ENCODE measurements at places on chromosomes 6 and 20.

DNA sequence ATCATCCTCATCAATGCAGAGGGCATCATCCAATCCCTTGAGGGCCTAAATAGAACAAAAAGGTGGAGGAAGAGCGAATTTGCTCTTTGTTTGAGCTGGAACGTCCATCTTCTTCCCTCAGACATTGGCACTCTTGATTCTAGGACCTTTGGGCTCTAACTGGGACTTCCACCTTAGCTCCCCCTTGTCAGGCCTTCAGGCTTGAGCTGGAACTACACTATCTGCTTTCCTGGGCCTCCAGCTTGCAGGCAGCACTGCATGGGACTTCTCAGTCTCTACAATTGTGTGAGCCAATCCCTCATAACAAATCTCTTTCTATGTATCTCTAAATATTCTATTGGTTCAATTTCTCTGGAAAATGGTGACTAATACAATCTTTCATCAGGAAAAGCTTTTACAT, 155.4 kb downstream of the MCHR2 start:
- DNase-seq, result no peak

GRCh38 chr20:48273843-48274242, 488.6 kb upstream of the SULF2 start:
- DNase-seq, result no peak

DNA sequence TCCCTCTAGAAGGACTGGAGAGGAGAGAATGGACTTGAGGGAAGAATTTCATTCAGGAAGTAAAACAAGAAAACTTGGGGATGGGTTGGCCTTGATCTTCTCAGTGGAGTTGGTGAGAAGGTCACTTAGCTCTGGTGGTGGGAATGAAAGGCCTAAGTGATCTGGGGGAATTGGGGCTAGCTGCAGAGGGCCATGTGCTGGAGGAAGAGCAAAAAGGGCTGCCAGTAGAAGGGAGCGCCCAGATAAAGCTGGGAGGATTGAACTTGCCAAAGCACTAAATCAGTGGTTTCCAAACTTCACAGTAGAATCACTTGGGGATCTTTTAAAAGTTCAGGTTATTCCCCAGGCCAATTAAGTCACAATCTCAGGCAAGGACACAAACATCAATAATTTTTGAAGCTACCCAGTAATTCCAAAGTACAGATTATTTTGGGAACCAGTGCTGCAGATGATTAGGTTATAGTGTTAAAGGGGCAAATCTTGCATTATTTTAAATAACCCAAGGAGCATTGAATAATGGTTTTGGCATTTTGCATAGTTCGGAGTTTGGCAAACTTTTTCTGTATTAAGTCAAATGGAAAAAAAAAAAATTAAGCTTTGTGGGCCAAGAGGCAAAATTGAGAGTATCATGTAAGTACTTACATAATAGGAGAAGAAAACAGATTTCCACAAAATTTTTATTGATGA, 36.5 kb upstream of the RFPL4B start:
- no peak for DNase-seq

GRCh38 chr6:84842525-84843166, 78.2 kb upstream of the TBX18 start:
- no peak for DNase-seq

DNA sequence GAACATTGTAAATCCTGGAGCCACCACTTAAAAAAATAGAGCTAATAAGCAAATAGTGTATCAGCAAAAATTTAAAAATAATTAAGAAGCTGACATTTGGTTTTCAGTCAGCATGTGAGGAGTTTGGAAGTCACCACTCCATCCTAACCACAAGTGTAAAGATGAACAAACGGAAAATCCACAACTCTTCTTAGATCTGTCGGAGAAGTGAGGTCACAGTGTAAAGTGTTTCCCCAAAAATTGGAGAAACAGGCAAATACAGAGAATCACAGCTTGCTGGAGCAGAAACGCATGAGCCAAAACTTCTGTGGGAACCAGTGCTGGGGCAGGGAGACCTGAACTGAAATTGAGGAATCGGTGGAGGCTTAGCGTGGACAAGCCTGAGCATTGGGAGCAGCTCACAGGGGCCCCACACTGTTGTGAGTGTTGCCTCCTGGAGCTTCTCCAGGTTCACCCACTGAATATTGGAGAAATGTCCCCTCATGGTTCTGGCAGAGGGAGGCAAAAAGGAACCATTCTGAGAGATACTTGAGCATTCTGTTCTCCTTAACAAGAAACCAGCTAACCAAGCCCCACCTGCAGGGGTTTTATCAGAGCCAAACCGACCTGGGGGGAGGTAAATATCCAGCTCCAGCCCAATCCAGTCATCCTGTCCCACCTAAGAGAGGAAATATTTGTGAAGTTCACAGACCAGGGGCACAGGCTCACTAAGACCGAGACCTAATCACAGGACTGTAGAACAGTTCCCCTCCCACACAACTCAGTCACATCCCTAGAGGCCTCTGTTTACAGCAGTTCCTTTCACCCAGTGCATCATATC, 192.0 kb downstream of the ERMARD start:
- DNase-seq, result no peak

GRCh38 chr6:8556370-8557013, 121.1 kb upstream of the SLC35B3 start:
- DNase-seq, result no peak

- no peak for DNase-seq
Observed at GRCh38 chr20:42340368-42340767, 722.2 kb upstream of the CHD6 start.

Measured in HL-60 (cell line).